ENCODE measurements at places on chromosomes 7 and 10.

DNA sequence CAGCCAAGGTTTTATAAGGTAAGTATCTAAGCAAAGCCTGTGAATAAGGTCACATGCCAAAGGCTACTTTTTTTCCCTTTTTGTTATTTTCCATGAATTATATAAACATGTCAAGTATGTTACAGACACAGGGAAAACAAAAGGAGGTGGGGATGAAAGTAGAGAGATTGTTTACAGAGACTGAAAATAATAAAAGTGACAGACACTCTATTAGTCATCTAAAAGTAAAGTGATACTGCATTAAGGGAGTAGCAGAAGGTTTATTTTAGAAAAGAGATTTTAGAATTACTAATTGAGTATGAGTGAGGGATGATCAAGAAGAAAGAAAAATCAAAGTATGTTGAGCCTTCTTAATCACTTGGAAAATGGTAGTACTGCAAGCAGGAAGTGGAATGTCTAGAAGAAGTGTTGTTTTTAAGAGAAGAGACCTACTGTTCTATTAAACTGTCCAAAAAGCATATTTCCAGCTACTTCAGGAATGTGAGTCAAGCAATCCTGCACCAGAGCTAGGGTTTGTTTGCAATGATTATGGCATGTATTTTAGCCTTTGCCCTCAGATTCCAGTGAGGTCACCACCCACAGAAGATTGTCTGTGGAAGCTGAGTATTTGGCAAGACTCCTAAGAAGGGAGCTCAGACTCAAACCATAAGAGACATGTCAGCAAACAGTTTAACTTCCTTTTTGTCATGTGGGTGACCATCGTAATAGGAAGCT, 177.9 kb upstream of the PLXDC2 start:
- DNase-seq = no peak

DNA sequence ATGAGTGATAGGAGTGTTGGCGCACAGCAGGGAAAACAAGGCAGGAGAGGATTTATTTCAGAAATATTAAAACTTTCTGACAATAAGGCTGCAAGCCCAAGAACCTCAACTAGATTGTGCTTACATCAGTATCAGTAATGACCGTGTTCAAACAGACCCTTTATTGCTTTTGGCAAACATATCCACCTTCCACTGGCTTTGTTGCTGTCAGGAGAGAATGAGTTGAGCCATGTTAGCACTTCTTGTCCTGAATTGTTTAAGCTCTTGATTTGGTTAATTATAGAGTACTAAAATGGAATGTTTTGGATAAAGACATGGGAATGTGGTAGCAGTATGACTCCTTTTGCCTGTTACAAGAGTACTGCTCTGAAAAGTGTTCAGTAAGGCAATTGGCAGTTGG, 3.8 kb downstream of the AHCYL2 start:
- no peak for DNase-seq

DNA sequence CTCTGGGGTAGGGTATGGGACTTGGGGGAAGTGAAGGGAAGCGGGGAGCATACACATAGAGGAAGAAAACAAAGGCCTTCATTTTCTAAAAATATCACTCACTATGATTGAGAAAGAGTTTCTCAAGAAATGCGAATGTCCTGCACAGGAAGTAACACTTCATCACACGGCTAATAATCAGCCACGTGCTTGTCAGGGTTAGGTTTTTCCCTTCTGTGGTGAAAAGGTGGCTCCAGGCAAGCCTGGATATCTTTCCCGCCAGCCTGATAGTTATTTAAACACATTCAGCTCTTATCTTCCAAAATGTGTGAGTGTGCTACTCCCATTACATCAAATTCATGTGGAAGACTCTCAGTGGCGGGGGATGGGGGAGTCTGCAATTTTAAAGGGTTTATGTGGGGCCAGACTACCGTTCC, 166.4 kb upstream of the ADO start:
- DNase-seq = no peak

- no peak for DNase-seq
Measured at GRCh38 chr7:23062452-23062851, 43.1 kb upstream of the KLHL7 start.

DNA sequence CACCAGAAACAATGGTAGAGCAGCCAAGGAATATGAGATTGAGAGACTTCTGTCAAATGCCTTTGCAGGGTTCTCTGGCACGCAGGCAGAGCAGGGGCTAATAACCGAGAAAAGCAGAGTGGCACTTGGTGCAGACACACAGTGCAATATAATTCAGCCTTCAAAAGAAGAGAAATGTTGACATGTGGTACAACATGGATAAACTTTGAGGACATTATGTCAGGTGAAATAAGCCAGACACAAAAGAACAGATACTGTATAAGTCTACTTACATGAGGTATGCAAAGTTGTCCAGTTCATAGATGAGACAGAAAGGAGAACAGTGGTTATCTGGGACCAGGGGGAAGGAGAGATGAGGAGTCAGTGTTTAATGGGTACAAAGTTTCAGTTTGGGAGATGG, 41.8 kb downstream of the ITIH5 start:
- no peak for DNase-seq

DNA sequence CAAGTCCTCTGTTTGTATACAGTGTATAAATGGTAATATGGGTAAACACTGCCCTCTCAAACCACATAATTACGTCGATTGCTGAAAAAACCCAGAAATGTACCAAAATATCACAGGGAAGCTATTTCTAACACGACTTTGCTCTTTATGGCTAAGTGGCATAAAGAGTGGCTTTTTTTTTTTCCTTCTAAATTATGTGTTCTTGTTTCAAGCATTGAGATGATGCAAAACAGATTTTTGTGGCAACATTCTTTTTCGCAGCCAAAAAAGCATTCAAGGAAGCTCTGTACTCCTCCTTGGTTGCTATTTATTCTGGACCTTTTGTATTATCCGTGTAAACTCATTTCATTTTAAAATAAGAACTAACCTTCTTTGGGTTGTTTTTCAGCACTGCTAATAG, 138.9 kb downstream of the VTI1A start:
- DNase-seq = no peak

- DNase-seq = peak; percentile 67
Measured at GRCh38 chr10:59709395-59710125, at the start of gene SLC16A9. SLC16A9 (minus strand) TSS chr10:59709850; CDS start chr10:59684291, 25,559 bp downstream.

DNA sequence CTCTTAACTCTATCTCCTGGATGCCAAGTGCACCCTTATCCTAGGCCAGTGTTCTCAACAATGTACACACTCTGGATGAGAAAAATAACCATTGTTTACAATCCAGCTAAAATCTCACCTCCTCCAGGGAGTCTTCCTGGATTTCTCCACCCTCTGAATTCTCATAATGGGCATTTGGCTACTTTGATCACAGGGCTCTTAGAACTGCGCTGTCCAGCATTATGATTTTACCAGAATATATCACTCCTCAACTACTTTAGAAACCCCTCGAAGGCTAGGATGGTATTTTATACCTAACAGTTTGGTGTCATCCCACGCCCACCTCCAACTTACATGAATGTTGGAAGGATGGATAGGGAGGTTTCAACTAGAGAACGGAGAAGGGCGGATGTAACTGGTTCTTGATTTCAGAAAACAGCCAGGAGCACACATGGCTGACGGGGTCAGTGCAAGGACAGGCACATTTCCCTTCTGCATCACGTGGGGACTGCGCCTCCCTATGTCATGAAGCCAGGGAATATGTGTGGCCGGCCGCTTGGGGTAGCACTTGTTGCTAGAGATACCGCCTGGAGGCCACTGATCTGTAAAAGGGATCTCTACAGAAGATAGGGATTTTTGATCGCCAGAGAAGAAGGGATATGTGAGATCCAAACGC, 1.2 kb upstream of the ATP6V0E2 start:
- peak; percentile 59 for DNase-seq

- DNase-seq = no peak
Measured at GRCh38 chr7:151286148-151286547, 37.7 kb upstream of the SMARCD3 start.

GRCh38 chr10:79417266-79417665, 28.2 kb downstream of the ZCCHC24 start:
- DNase-seq = no peak

- DNase-seq = no peak
Measured at GRCh38 chr10:90988802-90989201, 67.9 kb upstream of the ANKRD1 start.

DNA sequence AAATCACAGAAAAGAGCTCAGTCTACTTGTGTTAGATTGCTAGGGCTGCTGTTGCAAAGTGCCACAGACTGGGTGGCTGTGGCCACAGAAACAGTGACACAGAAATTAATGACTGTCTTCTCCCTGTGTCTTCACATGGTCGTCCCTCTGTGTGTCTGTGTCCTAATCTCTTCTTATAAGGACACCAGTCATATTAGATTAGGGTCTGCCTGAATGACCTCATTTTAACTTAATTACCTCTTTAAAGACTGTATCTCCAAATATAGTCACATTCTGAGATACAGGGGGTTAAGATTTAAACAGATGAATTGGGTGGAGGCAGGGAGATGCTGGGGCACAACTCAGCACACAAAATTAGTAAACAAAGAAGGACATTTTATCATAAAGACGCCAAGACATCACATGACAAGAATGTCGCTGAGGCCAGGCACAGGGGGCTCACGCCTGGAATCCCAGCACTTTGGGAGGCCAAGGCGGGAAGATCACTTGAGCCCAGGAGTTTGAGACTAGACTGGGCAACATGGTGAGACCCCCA, 23.3 kb upstream of the PARD3 start:
- DNase-seq = no peak

DNA sequence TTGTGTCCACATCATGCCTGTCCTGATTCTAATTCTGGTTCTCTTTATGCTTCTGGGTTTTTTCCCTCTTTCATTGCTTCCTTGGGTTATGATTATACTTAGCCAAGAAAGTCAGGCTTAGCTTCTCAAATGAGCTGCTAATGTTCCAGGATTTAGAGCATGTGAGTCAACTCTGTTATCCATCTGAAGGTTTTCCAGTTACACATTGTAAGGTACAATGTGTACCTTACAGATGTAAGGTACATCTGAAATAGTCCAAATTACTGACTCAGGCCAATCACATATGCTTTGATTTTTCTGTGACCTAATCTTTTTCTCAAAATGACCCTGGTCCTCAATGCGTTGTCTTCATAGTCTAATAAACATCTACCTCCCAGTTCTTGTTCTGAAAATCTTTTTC, 13.3 kb upstream of the MIOS start:
- no peak for DNase-seq

GRCh38 chr7:41629711-41630111, 73.2 kb downstream of the INHBA start:
- DNase-seq = no peak

DNA sequence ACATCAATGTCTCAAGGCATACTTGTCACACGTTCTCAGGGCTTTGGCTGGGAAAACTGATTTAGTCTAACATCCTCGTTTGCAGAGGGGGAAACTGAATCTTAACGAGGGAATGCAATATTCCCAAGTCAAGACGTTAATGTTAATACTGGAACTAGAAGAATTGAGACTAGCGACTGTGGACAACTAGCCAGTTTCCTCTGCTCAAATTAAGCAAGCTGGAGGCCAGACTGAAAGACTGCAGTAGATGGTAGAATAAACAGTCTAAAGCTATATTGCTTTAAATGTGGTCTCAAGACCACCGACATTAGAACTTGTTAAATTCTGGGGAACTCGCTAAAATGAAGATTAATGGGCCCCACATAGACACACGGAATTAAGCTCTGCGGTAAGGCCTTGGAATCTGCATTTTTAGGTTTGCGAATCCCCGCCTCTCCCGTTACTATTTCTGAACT, 639 bp upstream of the TFAM start:
- DNase-seq = no peak

DNA sequence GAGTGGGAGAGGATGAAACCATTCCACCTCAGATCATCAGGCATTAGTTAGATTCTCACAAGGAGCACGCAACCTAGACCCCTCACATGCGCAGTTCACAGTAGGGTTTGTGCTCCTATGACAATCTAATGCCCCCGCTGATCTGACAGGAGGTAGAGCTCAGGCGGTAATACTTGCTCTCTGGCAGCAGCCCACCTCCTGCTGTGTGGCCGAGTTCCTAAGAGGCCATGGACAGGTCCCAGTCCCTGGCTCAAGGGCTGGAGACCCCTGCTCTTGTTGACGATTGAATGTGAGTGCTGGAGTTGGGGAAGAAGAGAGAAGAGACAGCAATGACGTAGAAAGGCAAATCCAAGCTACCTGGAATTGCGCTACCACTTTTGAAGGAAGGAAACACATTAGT, 267.2 kb downstream of the TFEC start:
- no peak for DNase-seq

DNA sequence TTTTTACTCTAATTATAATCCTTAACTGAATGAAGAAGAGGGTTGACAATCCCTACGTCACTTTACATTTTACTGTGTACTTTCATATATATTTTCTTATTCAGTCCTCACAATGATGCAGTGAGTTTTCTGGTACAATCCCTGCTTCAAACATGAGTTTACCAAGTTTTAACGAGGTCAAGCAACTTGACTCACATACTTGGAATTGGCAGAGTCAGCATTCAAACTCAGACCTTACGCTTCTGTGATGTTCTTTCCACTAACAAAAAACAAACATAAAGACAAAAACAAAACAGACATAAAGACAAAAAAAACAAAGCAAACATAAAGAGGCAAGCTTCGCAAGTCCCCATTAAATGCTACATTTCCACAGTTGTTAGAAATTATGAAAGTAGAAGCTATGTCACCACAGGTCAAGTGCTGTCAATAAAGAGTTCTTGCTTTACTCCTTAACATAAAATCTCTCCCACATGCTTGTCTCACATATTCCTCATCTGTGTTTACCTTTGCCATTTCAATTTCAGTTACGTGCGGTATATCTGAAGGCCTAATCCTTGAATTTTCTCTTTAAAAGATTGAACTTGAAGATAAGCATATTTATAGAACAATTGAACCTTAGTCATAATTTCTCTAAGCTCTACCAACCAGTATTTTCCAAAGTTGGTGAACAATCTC, 217.3 kb downstream of the CELF2 start:
- no peak for DNase-seq

DNA sequence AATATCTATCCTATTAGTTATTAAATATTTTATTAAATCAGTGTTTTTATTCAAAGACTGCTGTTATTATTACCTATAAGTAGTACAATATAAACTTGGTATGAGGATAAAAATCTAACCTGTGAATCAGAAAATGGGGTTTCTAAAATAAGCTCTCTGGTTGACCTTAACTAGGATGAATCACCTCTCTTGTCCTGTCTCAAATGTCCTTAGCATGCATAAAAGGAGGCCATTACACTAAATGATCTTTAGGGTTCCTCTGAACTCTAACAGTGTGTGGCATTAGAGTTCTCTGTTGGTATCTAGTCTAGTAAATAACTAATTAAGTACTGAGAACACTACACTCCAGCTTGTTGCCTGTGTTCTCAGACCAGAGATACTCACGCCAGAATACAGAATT, 143.1 kb upstream of the LRRTM3 start:
- no peak for DNase-seq

Data from neural crest cell (in vitro differentiated cells).